ENCODE measurements at places on chromosomes 4 and X. TPM values are rescaled to one million over a fixed set of nuclear protein-coding genes. Genes with fewer than 3 reads are reported as not detected.

The ENAM gene
- 0.28 TPM for total RNA-seq

The ADAM29 gene
- total RNA-seq: not detected

The CXCL11 gene
- not detected for total RNA-seq

The TTC29 gene
- not detected for total RNA-seq

DNA sequence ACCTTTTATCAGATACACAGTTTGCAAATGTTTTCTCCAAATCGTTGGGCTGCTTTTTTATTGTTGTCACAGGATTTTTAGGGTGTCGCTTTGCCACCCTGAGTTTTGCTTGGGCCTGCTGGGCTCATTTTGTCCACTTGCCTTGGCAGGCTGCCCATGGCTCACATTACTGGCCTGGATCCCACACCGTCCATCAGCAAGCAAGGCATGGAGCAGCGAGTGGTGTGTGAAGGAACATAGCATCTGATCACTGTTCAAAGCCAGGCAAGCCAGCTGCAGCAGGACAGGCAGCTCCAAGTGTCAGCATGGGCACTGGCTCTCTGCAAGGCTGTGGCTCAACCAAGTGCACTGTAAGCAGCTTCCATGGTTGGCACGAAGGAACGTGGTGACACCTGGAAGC lies 261.4 kb upstream of the TECRL start:
- no peak overlapping the region for H3K27ac ChIP-seq
- no peak overlapping the region for H3K4me3 ChIP-seq
- H3K4me1 ChIP-seq: no peaks in the 10 kb centered on the region
- no peak for DNase-seq
